Inflammatory macrophage (primary cell): ENCODE measurements at places on chromosomes 12 and 14.
A peak's percentile ranks its signal among the peaks of the same experiment; 100 is the strongest.

GRCh38 chr14:92565718-92566115, 52.1 kb downstream of the RIN3 start:
- DNase-seq, result no peak

- DNase-seq, result no peak
These were observed 596 bp upstream of the BICD1 start for GRCh38 chr12:32105986-32106516.

DNA sequence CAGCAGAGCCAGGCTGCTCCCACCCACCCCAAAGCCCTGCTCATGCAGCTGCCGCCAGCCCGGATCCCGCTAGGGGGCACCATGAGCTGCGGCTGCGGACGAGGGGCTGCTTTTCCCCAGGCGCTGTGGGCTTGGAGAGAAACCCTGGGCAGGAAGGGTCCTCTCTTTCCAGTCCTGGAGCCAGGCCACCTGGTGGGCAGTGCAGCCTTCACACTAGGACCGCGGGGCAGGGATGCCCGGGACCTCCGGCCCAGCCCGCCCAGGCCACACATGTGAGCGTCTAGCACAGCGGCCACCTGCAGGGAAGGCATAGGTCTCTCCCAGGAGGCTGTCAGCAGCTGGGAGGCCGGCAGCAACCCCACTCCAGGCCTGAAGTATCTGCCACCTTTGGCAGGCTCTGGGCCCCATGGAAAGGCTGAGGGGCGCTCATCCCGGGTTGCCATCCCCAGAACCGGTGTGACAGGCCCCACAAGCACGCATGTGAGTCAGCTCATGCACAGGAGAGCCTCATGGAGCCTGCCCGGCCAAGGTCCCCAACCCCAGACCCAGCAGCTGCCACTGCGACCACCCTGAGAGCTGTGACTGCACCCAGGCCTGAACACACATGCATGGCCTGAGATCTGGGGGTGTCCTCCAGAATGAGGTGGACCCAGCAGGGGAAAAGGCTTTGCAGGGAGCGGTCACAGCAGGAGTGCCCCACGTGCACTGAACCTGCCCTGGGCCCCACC, 280.0 kb upstream of the RTL1 start:
- DNase-seq, result no peak

GRCh38 chr12:42893803-42894202, 304.3 kb upstream of the PRICKLE1 start:
- DNase-seq, result no peak

- DNase-seq, result no peak
These were observed 101.0 kb downstream of the PIWIL1 start for GRCh38 chr12:130438711-130439110.

DNA sequence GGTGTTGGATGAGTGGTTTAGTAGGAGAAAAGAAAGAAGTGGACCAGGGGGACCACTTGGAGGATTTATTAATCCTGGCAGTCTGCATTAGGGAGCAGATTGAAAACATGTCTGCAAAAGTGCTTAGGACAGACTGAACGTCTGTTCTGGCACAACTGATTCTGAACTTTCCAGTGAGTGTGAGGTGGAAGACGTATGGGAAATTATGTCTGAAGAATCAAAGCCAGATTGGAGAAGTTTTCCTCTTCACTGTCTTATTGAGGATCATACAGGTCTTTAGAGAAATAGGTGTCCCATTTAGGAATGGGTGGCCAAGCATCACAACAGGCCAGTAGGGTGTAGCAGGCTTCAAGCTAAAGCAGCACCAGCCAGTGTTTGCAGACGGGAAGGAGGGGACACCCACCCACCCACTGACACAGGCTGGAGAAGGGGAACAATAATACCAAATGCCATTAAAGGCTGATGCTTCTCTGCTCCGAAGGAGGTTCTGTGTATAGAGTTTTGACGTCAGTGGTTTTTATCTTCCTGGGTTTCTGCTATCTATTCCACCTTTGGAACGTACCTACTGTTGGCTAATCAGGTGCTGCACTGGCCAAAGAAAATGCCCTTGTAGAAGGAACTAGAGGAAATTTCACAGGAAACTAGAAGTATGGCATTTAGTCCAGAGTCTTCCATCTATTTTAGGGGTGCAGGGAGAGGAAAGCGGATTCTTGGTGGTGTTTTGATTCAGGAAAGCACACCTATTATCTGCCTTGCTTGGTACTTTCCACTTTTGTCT, 1.8 kb downstream of the SRRM4 start:
- no peak for DNase-seq

GRCh38 chr12:114265036-114265435, 140.9 kb downstream of the TBX5 start:
- DNase-seq, result no peak

GRCh38 chr12:59657711-59658110, 61.9 kb downstream of the SLC16A7 start:
- DNase-seq, result no peak

DNA sequence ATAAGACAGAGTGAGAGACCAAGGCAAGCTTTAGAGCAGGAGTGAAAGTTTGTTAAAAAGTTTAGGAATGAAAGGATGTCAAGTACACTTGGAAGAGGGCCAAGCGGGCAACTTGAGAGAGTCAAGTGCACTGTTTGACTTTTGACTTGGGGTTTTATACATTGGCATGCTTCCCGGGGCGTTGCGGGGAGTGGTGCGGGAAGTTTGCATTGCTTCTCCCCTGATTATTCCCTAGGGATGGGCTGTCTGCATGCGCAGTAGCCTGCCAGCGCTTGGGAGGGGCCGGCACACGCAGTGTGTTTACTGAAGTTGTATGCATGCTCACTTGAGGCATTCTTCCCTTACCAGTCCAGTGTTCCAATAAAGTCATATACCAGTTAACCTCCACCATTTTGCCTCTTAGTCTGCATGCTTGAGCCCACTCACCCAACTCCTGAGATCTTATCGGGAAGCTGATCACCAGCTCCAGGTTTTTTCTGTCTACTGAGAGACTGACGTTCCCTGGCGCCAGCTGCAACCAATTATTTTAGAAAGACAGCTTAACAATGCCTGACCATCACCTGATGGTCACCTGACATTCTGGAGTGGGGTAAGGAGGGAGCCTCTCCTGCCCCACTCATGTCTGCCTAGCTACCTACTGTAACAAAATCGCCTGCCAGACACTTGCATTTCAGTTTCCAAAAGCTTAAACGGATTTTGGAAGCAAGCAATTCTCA, 53.2 kb downstream of the DACT1 start:
- DNase-seq, result no peak

- peak; percentile 11 for DNase-seq
These were observed 90.7 kb downstream of the SINHCAF start for GRCh38 chr12:31234955-31235867.

DNA sequence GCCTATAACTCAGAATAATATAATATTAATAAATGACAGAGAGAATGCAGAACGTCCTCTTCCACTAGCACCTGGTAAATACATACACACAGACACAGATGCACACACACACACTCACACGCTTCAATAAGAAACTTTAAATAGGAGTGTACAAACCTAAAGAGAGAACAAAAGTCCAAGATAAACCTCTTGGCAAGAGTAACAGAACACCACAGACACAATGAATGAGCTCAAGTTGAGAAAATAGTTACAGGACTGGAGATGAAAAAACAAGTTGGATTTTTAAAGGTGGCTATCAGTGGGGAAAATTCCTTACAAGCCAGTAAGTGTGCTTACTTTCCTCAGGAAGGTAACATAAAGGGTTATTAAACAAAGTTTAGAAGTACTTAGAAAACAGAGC, 35.2 kb downstream of the CRY1 start:
- DNase-seq, result no peak

DNA sequence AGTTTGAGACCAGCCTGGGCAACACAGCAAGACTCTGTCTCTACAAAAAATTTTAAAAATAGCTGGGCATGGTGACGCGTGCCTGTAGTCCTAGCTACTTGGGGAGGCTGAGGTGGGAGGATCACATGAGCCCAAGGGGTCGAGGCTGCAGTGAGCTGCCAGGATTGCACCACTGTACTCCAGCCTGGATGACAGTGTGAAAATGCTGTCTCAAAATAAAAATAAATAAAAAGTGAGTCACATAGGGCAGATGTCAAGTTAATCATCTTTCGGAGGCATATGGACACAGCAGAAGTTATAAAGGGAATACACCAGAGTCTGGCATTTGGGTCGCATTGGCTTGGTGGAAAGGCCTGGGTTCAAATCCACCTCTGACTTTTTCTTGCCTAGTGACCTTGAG, 92.7 kb downstream of the PHETA1 start:
- DNase-seq, result peak; percentile 48

DNA sequence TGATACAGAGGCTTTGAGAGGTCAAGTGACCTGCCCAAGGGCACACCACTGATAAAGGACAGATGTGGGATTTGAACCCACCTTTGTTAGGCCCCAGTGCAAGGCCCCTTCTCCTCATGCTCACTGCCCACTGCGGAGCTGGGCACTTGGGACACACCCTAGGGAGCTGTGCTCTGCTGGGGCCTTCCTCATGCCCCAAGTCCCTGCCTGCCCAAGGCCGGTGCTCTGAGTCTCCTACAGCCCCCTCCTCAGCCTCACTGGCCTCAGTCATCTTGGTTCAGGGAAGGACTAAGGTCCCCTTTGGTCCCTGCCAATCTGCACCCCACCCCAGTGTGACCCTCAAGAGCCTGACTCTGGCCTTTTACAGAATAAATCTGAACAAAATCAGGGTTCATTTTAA, 7.9 kb upstream of the OAS3 start:
- DNase-seq, result no peak

- DNase-seq, result peak; percentile 23
These were observed 6.0 kb downstream of the DMAC2L start for GRCh38 chr14:50318031-50318626.

DNA sequence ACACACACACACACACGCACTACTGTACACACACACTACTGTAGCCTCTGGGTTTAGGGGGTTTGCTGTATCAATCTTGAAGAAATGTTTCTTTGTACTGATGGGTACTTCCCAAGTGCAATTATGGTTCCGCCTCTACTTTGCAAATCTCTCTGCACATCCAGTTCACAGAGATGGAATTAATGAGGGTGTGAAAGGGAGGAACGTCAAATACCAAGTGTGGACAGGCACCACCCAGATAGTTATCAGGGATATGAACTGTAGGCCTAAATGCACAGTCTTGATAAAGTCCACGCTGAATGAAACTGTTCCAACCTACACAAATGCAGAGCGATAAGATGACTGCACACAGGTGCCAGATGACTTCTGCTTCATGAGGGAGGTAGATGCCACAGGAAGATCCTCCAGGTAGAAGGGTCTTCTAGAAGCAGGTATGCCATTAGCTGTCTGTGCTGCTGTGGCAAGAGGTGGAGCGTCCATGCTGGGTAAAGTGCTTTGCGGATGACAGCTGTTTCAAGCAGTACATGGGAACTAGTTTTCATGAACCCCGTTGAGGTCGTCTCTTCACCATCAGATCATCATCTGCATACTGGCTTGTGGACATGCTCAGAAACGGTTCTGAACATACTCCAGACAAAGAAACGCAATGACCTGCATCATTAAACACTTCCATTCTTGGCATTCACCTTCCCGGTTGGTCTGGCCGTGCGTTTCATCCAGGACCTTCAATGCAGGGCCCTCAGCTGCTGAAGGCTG, 314.3 kb upstream of the RTL1 start:
- DNase-seq, result no peak

DNA sequence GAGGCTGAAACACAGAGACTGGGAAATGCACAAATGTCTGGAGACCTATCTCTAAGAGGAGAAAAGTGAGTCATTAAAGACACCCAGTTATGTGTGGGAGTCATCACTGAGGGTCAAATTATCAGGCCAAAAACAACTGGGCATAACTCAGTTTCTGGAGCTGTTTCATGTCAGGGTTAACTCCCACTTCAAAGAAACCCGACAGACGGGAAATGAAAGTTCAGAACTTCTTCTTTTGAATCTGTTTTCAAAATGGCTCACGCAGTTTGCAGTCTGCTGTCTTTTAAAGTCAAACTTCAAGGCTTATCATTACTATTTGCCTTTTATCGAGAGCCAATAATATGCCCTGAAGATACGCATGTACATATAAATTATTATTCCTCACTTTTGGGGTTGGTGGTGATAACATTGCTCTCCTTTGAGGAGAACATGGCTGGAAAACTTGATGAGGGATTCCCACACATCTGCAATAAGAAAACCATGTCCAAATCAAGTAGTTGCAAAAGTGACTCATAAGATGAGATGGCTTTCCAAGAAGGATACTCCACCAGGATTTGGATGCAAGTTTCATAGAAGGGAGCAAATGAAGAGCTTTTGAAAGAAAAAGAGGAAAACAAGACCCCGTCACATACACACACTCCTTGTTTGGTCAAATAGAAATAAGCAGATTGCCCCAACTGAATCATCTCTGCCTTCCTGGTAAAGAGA, 341.4 kb downstream of the ADAMTS20 start:
- peak; percentile 46 for DNase-seq

DNA sequence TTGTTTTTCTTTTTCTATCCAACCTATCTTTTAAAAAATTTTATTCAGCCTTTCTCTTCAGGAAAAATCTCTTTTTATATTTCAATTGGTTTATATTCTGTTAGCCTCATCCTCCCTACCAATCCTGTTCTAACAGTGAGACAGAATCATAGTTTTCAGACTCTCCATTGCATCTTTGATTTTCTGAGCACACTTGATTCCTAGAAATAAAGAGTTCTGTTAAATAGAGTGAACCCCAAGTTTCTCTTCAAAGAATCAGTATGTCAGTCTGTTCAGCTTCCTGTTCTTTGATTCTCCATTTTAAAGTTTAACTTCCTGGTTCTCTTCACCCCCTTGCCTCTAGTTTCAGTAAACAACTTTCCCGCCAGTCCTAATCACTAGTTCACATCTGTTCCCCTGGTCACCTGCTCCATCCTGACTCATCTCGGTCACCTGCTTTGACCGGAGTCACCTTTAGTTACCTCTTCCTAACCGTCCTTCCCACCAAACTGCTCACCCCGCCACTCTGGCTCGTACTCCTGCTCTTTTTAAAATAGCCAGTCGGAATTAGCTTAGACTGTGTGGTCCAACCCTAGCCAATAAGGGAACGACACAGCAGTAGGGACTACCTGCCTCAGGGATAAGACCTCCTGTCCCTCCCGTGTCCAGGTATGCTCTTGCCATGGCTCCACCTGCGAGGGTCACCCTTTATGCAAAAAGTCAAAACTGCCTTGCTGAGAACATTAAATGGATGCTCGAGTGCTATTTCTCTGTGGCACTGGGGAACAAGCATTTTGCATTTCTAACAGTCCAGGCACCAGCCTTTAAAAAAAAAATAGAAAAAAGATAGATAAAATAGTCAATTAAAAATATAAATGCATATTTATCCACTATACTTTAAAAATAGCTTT, 48.4 kb downstream of the DDX51 start:
- no peak for DNase-seq
